ENCODE measurements at places on chromosomes 13 and 19.

DNA sequence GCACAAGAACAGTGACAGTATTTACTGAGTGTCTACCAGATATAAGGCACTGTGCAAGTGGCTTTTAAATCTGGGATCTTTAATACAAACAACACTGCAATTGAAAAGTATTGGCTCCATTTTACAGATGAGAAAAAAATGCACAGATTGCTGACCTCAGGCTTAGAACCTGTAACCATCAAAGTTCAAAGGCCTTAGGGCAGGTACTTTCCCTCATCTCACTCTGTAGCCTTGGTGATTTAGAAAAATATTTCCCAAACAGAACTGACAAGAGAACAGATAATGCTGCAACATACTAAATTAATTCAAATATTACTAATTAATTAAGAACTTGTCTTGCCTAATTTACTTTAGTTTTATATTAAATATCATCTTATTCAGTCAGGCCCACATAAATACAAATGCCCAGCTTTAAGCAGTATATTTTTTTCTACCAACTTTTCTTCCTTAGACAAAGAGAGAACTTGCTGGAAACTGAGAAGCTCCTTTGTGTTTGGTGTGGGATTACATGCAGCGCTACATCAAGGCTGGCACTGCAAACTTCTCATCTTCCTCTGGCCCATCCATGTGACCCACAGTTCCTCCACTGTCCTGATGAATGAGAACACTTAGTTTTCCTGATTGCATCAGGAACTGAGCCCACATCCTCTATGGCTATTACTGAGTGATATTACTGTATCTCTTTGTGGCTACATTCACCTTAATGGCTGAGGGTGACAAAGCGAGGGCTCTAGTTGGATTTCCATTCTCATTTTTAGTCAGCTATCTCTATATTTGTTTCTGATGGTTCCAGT, 302.1 kb downstream of the ENOX1 start:
- no peak for DNase-seq

GRCh38 chr13:63629591-63629990, 2213.9 kb upstream of the PCDH20 start:
- no peak for DNase-seq

DNA sequence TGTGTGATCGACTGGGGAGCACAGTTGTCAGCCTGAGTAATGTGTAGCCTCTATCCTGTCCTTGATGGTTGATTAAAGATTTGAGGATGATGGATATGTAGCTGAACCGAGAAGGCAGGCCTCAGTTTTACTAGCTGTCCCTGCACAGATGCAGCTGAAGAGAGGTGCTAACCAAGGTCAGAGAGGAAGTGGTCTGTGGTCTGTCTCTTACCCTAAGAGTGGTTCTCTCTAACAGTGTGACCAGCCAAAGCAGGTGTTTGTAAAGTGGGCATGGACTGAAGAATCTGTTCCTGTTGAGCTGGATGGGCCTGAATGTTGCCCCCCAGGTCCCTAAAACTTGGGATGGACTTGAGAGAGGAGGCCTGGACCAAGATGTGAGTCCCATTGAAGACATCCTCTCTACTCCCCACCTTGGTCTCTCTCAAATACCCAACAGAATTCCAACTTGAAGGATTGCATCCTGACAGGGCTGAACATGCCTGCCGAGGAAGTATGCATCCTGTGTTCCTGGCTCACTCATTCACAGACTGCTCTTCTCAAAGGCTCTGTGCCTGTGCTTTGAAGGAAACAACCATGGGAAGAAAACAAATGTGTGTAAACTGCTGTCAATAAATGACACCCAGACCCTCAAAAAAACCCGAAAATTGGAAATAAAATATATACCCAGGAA, 223.8 kb downstream of the MAB21L1 start:
- DNase-seq, result no peak

DNA sequence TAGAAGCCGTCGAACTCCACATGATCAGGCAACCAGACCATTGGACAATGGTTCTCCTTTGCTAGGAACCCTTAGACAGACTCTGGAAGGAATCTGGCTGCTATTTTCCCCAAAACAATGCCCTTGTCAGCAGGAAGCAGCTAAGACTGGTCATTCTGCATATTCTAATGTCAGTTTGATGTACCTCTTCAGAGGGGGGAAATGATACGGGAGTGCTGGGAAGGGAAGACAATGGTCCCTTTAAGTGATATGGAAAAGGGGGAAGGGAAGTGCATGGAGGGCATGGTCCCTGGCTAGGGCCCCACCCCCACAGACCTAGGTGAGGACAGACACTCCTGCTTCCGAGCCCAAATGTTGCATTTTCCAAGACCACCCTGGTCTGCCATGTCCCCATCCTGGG, 389.0 kb upstream of the SLITRK6 start:
- DNase-seq, result no peak

Data from amniotic stem cell (primary cell).